Mesenteric fat pad (tissue), 1 donor: ENCODE measurements at places on chromosomes 4 and X.

GRCh38 chr4:155679343-155679742 lies 12.7 kb downstream of the GUCY1A1 start:
- no peak for DNase-seq

DNA sequence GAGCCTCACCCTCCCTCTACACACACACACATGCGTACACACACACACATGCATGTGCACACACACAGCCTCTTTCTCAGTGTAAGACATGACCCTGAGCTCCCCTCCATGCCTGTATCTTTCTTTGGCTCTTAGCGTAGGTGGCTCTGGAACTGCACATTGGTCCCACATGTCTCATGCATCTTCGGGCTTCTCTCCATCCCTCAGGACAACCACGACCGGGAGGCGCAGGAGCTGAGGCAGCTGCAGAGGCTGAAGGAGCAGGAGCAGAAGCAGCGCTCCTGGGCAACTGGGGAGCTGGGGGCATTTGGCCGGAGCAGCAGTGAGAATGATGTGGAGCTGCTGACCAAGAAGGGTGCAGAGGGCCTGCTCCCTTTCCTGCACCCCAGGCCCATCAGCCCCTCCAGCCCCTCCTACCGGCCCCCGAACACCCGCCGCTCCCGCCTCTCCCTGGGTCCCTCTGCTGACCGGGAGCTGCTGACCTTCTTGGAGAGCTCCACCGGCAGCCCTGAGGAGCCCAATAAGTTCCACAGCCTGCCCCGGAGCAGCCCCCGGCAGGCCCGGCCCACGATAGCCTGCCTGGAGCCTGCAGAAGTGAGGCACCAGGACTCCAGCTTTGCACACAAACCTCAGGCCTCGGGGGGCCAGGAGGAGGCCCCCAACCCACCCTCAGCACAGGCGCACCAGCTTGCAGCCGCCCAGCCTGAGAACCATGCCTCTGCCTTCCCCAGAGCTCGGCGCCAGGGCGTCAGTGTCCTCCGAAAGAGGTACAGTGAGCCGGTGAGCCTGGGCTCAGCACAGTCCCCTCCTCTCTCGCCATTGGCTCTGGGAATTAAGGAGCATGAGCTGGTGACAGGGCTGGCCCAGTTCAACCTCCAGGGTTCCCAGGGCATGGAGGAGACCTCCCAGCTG lies 38.6 kb downstream of the FHDC1 start:
- no peak for DNase-seq

DNA sequence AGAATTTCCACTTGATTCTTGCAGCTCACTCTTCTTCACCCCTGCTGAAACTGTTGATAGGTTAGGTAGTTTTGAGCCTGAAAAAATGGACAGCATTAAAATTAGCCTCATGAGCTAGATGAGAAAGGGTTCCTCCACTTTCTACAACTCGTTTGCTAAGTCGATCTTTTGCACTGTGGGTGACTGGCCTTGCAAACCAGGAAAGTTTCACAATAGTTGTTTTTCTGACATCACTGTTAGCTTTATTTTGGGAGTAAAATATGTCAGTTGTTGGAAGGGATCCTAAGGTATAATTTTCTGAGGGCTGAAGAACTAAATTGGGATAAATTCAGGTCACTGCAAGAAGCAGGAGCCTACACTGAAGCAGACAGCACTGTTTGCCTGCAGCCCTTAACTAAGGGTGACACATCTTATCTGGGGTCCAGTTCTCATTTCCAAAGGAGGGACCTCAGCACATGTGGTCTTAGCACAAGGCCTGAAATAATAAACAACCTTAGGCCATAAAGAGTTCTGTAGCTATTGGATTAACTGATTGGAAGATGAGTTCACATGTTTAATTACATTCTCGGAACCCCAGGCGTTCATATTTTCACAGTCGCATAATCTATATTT lies 29.1 kb downstream of the ANAPC4 start:
- no peak for DNase-seq

- no peak for DNase-seq
Observed at GRCh38 chr4:28469886-28470285, 1609.2 kb downstream of the STIM2 start.

GRCh38 chr4:21571100-21571499 lies 377.5 kb downstream of the KCNIP4 start:
- DNase-seq = no peak

DNA sequence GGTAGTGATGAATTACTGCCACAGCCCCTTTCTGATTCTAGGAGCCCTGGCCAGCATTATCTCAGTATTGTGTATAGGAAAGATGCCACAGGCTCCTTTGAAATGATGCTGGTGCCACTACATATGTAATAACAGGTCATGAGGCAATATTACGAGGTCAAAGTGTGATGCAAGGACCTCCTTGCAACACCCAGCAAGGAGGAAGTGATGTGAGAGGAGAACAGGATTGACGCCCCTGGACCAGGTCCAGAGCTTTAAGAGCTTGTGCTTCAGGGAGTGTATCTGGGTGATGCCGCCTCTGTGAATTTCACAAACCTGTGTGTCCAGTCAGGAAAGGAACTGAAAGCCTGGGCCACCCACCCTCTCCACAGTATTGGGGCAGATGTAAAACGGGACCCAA lies 261.8 kb downstream of the MID1IP1 start:
- DNase-seq = no peak

GRCh38 chr4:121308328-121308663 lies 72.5 kb downstream of the QRFPR start:
- no peak for DNase-seq

DNA sequence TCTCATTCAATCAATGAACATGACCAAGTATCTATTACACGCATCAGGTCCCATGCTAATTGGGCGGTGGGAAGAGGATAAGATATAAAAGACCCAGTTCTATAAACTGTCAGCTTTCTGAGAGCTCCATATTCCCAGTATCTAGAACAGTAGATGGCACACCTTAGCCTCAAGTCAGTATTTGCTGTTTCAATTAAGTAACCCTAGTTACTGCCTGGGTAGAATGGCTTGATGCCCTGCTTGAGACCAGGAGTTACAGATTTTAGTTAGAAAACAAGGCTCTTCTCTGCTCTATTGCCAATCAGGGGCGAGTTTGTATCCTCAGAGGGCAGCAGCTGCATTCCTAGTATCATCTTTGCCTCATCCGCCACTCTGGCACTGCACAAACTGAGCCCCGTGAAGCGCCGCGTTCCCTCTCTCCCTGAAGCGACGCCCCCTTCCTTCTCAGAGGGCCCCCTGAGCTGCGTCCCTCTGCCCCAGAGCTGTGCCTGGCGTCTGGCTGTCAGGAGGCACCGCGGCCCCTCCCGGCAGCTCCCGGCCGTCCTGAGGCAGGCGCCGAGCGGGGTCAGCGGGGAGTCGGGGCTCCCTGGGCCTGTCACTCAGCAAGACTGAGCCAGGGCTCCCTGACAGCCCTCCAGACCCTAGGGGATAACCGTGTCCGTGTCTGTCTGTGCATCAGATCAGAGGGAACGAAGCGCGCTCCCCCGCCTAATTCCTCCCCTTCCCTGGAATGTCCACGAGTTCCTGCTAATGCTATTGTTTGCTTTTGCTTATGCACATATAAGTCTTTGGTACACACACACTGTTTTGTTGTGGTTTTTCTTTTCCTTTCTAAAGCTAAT lies 212.4 kb upstream of the TTC29 start:
- DNase-seq = no peak

DNA sequence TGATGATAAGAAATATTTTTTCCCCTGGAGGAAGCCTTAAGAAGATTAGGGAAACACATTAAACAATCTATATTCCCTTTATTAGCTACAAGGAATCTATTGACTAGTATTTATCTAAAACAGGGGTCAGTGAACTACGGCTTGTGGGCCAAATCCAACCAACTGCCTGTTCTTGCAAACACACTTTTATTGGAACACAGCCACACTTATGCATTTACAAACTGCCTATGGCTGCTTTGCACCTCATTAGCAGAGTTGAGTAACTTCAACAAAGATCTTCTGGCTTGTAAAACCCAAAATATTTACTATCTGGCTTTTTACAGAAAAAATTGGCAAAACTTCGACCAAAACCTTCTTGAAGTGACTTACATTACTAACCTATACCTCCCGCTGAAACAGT lies 733.9 kb upstream of the FTHL17 start:
- DNase-seq = no peak

DNA sequence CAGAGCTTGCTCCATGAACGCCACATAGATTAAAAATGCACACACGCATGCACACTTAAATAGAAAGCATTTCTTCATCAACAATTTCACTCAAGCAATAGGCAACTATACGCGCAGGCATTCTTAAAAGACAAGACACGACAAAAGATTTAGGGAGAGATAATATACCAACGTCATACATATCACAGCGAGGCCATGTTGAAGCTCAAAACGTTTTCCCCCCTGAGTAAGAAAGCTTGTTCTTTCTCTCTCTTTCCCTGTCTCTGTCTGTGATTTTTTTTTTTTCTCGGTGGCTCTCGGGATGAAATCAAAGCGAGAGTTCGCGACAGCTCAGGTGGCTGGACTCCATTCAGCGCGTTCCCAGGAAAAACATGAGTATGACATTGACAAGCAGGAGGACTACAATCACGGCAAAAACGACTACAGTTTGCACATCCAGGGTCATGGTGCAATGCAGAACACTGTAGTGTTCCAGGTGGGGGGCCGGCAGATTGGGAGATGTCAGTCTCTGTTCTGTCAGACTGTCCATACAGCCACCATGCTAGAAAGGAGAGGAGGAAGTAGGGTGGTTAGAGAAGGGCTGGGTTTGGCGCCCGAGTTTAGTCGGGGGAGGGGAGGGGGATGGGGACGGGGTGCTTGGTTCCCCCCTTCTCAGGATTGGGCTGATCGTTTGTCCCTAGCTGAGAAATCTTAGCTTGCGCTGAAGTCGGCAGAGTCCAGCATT lies 30.7 kb downstream of the ARHGEF9 start:
- DNase-seq = no peak
